Breast epithelium (tissue), 4 donors: ENCODE measurements at places on chromosomes 12 and 14.

DNA sequence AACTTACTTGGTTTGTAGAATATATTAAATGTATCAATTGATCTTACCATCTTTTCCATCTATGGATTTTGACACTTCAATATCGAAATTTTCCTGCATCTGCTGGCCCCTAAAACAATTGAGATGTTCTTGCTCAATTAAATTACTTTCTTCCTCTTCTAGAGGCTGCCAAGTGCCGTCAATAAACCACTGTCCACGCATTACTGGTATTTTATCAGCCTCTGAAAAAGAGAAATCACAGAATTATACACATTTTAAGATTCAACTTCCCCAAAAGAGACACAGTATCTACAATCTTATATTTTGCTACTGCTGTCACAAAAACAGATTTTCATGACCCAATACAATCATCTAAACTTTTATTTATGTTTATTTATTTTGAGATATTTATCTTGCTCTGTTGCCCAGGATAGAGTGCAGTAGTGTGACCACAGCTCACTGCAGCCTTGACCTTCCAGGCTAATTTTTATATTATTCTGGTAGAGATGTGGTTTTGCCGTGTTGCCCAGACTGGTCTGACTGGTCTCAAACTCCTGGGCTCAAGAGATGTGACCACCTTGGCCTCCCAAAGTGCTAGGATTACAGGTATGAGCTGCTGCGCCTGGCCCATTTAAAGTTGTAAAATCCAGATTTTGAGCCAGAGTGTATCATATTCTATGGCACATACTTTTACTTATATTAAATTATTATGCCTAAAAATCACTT lies 49.3 kb downstream of the DDHD1 start:
- H3K27ac ChIP-seq: no peak overlapping the region
- H3K27me3 ChIP-seq: no peaks in the 10 kb centered on the region
- H3K4me1 ChIP-seq: no peaks in the 10 kb centered on the region
- peaks cover 4% of the 10 kb centered on the region for H3K36me3 ChIP-seq
- no peak overlapping the region for H3K4me3 ChIP-seq

GRCh38 chr14:104998801-104999200 lies 13.2 kb downstream of the CLBA1 start:
- H3K4me3 ChIP-seq: no peak overlapping the region
- DNase-seq: no peak
- H3K36me3 ChIP-seq: peaks cover 4% of the 10 kb centered on the region
- H3K27me3 ChIP-seq: no peaks in the 10 kb centered on the region

GRCh38 chr12:132558042-132558856 lies 52.1 kb downstream of the LRCOL1 start:
- H3K36me3 ChIP-seq: no peaks in the 10 kb centered on the region
- no peaks in the 10 kb centered on the region for H3K4me1 ChIP-seq
- no peak overlapping the region for H3K4me3 ChIP-seq
- no peak for DNase-seq
- H3K27me3 ChIP-seq: no peaks in the 10 kb centered on the region
- no peak overlapping the region for H3K27ac ChIP-seq

- H3K4me3 ChIP-seq: no peak overlapping the region
- peaks cover 16% of the 10 kb centered on the region for H3K36me3 ChIP-seq
- no peak for DNase-seq
- no peaks in the 10 kb centered on the region for H3K4me1 ChIP-seq
- H3K27me3 ChIP-seq: no peaks in the 10 kb centered on the region
Observed at GRCh38 chr12:109512608-109513007, 35.2 kb downstream of the UBE3B start.

- no peaks in the 10 kb centered on the region for H3K4me1 ChIP-seq
- no peak overlapping the region for H3K27ac ChIP-seq
- DNase-seq: no peak
Observed at GRCh38 chr12:103540319-103540718, 44.6 kb upstream of the C12orf42 start.

DNA sequence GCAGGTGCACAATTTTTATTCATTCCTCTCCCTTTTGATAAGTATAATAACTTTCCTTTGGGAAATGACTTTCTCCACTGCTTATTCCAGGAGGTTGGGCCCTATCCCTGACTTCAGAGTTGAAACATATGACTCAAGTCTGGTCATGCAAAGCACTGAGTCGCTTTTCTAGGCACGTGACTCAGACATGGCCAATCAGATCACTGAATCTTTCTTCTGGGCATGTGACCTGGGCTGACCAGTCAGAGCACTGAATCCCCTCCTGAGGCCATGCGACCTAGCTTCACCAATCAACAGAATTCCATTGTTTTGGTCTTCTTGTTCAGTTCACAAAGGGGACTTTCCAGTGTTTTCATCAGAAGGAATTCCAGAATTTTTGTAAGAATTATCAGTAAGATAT lies 377.1 kb upstream of the KITLG start:
- H3K36me3 ChIP-seq: no peaks in the 10 kb centered on the region
- H3K4me1 ChIP-seq: no peaks in the 10 kb centered on the region
- no peaks in the 10 kb centered on the region for H3K27me3 ChIP-seq
- DNase-seq: no peak
- no peak overlapping the region for H3K4me3 ChIP-seq
- H3K27ac ChIP-seq: no peak overlapping the region

GRCh38 chr12:113862590-113863454 lies 103.3 kb downstream of the RBM19 start:
- no peaks in the 10 kb centered on the region for H3K27me3 ChIP-seq
- H3K4me3 ChIP-seq: no peak overlapping the region
- H3K36me3 ChIP-seq: no peaks in the 10 kb centered on the region
- no peaks in the 10 kb centered on the region for H3K4me1 ChIP-seq
